HFFc6 (cell line): ENCODE measurements at places on chromosomes 7 and 10. TPM values are rescaled to one million over a fixed set of nuclear protein-coding genes. Genes with fewer than 3 reads are reported as not detected.
A peak's percentile ranks its signal among the peaks of the same experiment; 100 is the strongest.

Gene TMEM270
- not detected in 3 replicates for total RNA-seq

DNA sequence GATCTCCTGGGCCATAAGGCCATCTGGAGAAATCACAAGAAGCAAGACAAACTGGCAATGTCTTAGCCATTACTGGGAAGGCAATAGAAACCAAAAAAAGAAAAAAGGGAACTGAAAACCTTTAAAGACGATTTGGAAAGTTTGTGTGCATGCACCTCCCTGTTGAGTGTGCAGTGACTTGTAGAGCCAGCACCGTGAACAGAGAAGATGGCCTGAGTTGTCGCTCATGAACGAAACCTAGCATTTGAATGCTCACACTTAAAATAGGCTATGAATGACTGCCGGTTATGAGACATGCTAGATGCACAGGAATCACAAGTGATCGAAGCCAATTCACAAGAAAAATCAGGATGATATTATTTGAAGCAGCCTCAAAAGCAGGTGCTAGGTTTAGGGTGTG lies 151.3 kb upstream of the ADO start:
- no peaks in the 10 kb centered on the region for H3K36me3 ChIP-seq
- no peak overlapping the region for H3K27ac ChIP-seq
- no peak for DNase-seq
- no peaks in the 10 kb centered on the region for H3K27me3 ChIP-seq

Gene GBX1
- not detected in 3 replicates for total RNA-seq

DNA sequence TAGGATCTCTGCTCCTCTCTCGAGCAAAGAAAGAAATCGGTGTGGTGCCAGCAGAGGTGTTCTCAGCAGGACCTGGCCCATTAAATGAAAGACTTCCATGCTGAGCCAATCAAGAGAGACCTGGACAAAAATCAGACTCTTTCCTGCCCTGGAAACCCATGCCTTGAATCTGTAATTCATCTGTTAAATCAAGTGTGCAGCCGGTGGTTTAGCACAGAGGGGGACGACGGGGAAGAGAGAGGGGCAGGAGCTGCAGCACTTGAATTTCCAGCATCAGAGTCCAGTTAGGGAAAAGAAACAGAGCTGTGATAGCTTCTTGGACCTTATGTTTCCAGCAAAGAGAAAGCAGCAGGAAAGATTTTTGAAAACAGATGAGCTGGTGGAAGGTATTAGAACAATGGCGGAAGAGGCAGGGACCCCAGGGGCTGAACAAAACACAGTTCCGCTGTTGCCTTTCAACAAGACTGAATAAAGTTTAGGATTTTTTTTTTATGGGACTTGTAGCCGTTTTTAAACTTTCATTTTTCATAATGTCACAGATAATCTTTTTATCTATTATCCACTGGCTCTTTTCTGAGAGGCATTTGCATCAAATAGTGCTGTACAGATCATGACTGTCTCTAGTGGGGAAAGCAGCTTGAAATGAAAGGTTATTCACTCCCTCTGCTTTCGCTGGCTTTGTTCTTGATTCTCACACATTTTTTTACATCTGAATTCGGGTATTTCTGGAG lies 543.6 kb upstream of the GALNT17 start:
- H3K27ac ChIP-seq = no peak overlapping the region
- H3K4me3 ChIP-seq = no peak overlapping the region
- H3K36me3 ChIP-seq = peaks cover 3% of the 10 kb centered on the region; the same call in 1 of the 2 replicates

Gene TUBAL3
- not detected in 3 replicates for total RNA-seq

Gene SLC16A12
- total RNA-seq = not detected in 2 replicates

DNA sequence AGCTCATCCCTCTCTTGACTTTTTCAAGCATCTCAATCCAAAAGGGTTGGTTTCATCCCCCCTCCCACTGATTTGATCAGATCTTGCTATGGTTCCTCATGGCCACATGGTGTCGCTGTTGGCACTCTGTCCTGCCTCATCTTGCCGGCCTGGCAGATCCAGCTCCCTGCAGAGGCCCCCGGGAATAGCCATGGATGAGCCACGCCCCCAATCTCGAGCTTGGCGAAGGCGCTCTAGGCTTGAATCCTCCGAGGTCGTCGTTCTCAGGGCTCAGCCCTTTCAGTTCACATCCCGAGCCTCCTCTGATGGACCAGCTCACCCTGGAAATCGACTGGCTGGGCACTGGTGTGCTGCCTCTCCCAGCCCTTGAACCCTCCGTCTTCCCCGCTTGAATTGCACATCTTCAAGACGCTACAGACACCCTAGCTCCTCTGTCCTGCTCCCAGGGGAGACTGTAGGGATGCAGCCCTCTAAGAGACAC lies 628.7 kb downstream of the TYW1 start:
- DNase-seq = no peak
- peaks cover 1% of the 10 kb centered on the region; the same call in 1 of the 2 replicates for H3K27me3 ChIP-seq
- no peaks in the 10 kb centered on the region for H3K36me3 ChIP-seq
- no peaks in the 10 kb centered on the region for H3K4me1 ChIP-seq

Gene OR2A12
- total RNA-seq = not detected in 3 replicates

Gene SLC29A4
- total RNA-seq = 0.68 and 2.1 TPM in 2 replicates

DNA sequence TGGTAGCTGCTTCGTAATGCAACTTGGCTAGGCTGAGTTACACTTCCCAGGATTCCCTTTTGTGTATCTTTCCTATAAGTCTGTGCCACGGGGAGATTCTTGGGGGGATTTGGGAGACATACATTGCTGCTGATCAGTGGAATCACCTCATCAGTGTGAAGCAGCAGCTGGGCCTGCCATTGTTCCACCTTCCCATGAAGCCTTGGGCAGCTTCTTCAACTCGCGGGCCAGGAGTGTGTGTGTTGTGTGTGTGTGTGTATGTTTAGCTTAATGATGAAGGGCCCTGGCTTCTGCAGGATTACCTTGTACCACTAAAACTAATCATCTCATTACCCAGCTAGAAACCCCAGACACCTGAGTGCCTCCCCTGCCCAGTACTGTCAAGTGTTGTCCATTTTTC lies 33.3 kb upstream of the ARHGAP22 start:
- H3K4me1 ChIP-seq = peaks cover 34% of the 10 kb centered on the region
- peaks cover 47% of the 10 kb centered on the region for H3K36me3 ChIP-seq
- DNase-seq = no peak
- no peak overlapping the region for H3K4me3 ChIP-seq
- no peak overlapping the region for H3K27ac ChIP-seq
- peaks cover 2% of the 10 kb centered on the region for H3K27me3 ChIP-seq

Gene MUC3A
- total RNA-seq = not detected in 3 replicates

DNA sequence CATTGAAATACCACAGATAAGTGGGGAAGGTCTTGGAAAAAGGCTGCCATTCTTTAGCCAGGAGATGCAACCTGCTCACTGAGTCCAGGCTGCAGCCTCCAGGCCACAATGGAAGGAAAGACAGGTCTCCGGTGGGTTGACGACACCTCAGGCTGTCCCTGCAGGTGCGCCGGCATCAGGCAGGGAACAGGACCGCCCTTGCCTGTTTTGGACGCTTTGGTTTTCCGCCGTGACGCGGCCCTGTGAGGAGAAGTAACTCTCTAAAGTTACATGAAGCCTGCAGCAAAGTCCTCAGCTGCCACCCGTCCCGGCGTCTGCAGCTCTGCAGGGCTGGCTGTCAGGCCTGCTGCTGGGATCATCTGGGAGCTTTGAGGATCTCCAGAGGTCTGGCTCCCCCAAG lies 147.0 kb downstream of the WDR37 start:
- H3K4me3 ChIP-seq = no peak overlapping the region
- H3K36me3 ChIP-seq = no peaks in the 10 kb centered on the region; the same call in 1 of the 2 replicates
- H3K27ac ChIP-seq = no peak overlapping the region
- DNase-seq = no peak
- peaks cover 9% of the 10 kb centered on the region for H3K27me3 ChIP-seq

Gene FAM171A1
- 34.6 and 47.2 TPM in 2 replicates for total RNA-seq

GRCh38 chr7:46859963-46860475 lies 721.9 kb downstream of the TNS3 start:
- DNase-seq = peak; percentile 33
- H3K27ac ChIP-seq = peak overlapping the region; percentile 64; the same call in 1 of the 2 replicates
- H3K27me3 ChIP-seq = peaks cover 2% of the 10 kb centered on the region; the same call in 1 of the 2 replicates
- H3K36me3 ChIP-seq = no peaks in the 10 kb centered on the region

- peak; percentile 34 for DNase-seq
- H3K4me3 ChIP-seq = no peak overlapping the region
- peaks cover 10% of the 10 kb centered on the region for H3K36me3 ChIP-seq
Observed at GRCh38 chr10:71854031-71854430, 3.0 kb upstream of the PSAP start.

DNA sequence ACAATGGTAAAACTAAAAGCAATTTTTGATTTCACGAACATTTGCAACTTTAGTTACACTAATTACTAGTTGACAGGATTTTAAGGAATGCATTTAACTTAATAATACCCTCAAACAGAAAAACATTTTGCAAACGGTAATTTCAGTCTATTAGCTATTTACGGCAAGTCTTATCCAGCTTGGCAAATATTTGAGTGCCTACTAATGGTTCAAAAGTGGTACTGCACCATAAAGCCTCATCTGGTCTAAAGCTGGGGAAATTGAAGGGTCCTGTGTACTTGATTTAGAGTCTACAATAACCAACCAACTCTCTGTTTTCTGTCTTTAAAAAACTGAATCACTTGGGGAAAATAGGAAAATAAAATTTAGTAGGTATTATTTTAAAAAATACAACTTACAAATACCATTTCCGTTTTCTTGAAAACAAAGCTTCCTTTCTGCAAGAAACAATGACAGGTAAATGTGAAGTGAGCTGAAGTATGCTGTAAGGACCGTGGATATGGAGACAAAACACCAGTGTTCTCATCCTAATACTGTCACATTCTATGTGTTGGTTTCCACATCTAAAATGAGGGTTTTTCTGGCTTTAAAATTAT lies 142.3 kb downstream of the VPS50 start:
- no peaks in the 10 kb centered on the region for H3K4me1 ChIP-seq
- no peaks in the 10 kb centered on the region for H3K36me3 ChIP-seq
- no peak overlapping the region for H3K4me3 ChIP-seq

Gene TMEM176A
- total RNA-seq = not detected in 3 replicates

- H3K4me1 ChIP-seq = no peaks in the 10 kb centered on the region
- no peak for DNase-seq
- no peaks in the 10 kb centered on the region for H3K36me3 ChIP-seq
- no peaks in the 10 kb centered on the region; the same call in 1 of the 2 replicates for H3K27me3 ChIP-seq
- H3K4me3 ChIP-seq = no peak overlapping the region
Observed at GRCh38 chr10:106746868-106747267, 417.6 kb downstream of the SORCS1 start.

Gene GRID2IP
- total RNA-seq = not detected in 3 replicates

Gene CELF2
- total RNA-seq = 2.7 and 4.4 TPM in 2 replicates

DNA sequence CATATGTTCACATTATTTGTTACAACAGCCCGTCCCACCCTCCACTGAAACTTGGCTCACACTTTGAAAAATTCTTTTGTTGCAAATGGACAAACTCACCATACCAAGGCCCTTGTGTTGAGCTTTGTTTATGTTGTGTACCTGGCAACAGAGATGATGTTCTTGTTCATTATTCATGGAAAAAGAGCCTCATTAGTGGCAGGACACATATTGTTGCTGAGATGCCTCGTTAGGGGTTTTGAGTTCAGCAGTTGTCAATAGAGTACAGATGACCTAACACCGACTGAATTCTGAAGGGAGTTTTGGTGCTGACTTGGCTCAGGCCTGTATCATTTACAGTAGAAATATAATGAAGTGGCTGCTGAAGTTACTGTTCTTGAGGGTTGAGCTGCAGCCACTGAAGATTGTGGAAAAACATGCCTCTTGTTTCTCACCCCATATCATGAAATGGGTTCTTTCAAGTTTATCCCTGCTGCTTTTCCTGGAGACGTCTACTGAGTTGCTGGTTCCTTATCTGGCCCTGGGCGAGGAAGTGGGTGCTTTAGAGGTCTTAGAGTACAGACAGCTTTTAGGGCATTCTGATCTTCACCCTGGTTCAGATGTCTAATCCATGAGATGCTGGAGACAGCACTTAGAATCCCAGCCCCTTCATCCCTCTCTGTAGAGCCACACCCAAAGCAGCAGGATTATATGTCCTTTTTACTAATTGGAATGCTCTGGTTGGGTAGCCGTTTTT lies 149.7 kb downstream of the WNT2 start:
- peak overlapping the region; percentile 3; the same call in 1 of the 2 replicates for H3K27ac ChIP-seq
- H3K4me3 ChIP-seq = no peak overlapping the region
- H3K27me3 ChIP-seq = no peaks in the 10 kb centered on the region; the same call in 1 of the 2 replicates

DNA sequence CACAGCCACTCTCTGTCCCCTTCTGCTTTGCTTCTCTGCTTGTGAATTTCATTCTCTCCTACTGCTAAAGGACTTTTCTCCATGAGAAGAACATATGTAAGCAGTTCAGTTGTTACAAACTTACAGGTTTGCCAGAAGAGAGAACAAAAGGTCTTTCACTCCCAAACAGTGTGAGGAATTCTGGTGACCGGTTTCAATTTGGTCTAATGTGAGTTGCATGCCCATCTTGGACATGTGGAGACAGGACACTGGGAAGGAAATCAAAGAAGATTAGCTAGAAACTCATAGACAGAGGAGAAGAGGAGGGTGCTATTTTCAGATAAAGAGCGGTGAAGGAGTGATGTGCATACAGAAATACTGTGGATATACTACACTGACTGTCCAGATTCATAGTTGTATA lies 209.5 kb upstream of the INHBA start:
- H3K27me3 ChIP-seq = no peaks in the 10 kb centered on the region; the same call in 1 of the 2 replicates
- peak overlapping the region; percentile 88 for H3K27ac ChIP-seq
- peaks cover 73% of the 10 kb centered on the region for H3K4me1 ChIP-seq
- peak overlapping the region; percentile 26; the same call in 1 of the 2 replicates for H3K4me3 ChIP-seq

DNA sequence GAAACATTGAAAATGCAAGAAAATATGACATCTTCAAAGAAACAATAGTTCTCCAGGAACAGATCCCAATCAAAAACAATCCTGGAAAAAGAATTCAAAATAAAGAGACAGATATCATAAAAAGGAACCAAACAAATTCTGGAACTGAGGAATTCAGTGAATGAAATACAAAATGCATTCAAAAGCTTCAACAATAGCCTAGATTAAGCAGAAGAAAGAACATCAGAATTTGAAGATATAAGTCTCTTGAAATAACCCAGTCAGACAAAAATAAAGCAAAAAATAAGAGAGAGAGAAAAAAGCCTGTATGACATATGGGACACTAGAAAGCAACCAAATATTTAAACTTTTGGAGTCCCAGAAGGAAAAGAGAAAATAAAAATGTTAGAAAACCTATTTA lies 60.3 kb downstream of the MINPP1 start:
- no peak overlapping the region for H3K4me3 ChIP-seq
- no peak overlapping the region for H3K27ac ChIP-seq
- H3K27me3 ChIP-seq = peaks cover 3% of the 10 kb centered on the region
- peaks cover 22% of the 10 kb centered on the region for H3K36me3 ChIP-seq
- DNase-seq = no peak

DNA sequence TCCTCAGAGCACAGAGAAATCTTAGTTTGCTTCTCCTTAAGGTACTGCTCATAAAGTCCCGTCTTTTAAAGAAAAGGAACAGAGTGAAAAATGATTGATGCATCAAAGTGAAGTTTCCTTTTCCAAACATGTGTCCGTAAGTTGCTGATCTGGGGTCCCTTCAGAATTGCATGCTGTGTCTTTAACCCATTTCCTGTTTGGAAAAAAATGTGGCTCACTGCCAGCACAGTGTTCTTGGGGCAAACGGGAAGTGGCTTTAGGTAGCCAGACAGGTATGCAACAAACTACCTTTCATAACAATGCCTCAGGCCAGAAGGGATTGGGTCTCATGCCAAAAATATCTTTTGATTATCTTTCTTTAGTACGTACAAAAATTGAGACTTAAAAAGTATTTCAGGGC lies 50.9 kb downstream of the TFAM start:
- peaks cover 69% of the 10 kb centered on the region for H3K4me1 ChIP-seq
- no peaks in the 10 kb centered on the region for H3K27me3 ChIP-seq
- peak overlapping the region; percentile 90 for H3K27ac ChIP-seq
- peak overlapping the region; percentile 54 for H3K4me3 ChIP-seq
- peaks cover 15% of the 10 kb centered on the region for H3K36me3 ChIP-seq

Gene GNAI1
- total RNA-seq = 56.5 to 68.0 TPM (median 65.9 TPM) in 3 replicates

Gene ZNF273
- 1.4 and 1.7 TPM in 2 replicates for total RNA-seq

- peak; percentile 93 for DNase-seq
- no peak overlapping the region for H3K4me3 ChIP-seq
- no peaks in the 10 kb centered on the region for H3K27me3 ChIP-seq
- H3K4me1 ChIP-seq = peaks cover 11% of the 10 kb centered on the region
Observed at GRCh38 chr7:108358553-108358952, 97.7 kb downstream of the NRCAM start.

Gene CLEC5A
- not detected in 3 replicates for total RNA-seq
